ENCODE measurements at places on chromosomes 11 and 22. TPM values are rescaled to one million over a fixed set of nuclear protein-coding genes. Genes with fewer than 3 reads are reported as not detected.

Gene FAM227A
- polyA plus RNA-seq: not detected

Gene C11orf97
- not detected for polyA plus RNA-seq

Gene MMP13
- not detected for polyA plus RNA-seq

Gene MAJIN
- polyA plus RNA-seq: not detected

Gene SPINDOC
- 1.2 TPM for polyA plus RNA-seq

Gene GLYATL1
- polyA plus RNA-seq: not detected

Gene CD3G
- polyA plus RNA-seq: 40.7 TPM

Gene CHRNA10
- 0.26 TPM for polyA plus RNA-seq

Gene NRIP3
- polyA plus RNA-seq: 0.19 TPM

Gene TSKU
- not detected for polyA plus RNA-seq

DNA sequence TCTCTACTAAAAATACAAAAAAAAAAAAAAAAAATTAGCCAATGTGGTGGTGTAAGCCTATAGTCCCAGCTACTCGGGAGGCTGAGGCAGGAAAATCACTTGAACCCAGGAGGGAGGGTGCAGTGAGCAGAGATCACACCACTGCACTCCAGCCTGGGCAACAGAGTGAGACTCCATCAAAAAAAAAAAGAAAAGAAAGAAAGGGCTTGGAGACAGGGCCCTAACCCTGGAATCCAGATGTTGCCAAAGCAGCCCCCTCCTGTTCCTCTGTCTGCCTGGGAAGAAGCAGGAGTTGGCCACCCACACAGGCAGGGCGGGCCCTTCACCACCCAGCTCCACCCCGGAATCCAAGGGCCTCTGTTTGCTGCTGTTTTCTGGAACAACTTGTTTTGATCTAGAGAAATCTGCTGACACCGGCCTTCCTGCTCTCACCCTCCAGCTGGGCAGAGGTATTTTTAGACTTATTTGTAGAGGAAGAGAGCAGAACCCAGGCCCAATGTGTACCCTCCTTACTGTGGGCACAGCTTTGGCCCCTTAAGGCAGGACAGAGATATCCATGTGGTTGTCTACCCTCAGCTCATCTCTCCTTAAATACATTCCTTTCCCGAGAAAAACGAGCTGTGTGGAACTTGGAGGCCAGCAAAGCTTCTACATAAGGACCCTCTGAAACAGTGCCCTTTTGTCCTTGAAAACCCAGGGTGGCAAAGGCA is 2.7 kb upstream of the NEAT1 start:
- peak; percentile 48 for DNase-seq

DNA sequence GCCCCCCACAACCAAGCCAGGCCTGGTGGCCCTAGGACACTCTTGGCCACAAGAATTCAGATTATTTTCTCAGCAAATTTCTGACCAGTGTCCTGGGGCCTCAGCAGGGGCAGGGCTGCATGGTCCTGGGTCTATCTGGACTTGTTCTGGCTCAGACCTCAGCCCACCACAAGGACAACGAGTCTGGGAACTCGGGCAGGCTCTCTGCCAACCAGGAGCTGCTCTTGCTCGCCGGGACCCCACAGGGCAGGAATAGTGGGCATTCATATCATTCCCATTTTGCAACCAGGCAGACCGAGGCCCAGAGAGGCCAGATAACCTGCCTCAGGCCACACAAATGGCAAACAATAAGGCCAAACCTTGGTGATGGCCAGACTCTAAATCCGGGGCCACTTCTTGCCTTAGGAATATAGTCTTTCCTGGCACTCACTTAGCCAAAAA is 75.4 kb upstream of the WNT7B start:
- DNase-seq: no peak

GRCh38 chr22:48885919-48886305 is 941.8 kb downstream of the BRD1 start:
- DNase-seq: no peak

DNA sequence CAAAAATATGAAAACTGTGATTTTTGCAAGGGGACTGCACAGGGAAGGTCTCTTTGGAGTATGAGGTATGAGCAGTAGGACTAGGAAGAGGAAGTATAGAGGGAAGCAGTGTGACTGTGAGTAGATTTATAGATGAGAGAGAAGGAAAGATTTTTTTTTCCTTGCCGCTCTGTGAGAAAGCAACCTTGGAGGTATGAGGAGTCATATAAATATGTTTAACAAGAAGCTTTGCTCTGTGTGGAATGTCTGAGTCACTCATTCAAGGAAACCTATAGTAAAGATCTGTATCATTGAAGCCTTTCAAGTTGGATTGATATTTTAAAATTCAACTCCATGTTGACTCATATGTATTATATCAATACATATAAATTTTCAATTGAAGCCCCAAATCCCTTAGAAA is 26.2 kb downstream of the DNHD1 start:
- DNase-seq: no peak

DNA sequence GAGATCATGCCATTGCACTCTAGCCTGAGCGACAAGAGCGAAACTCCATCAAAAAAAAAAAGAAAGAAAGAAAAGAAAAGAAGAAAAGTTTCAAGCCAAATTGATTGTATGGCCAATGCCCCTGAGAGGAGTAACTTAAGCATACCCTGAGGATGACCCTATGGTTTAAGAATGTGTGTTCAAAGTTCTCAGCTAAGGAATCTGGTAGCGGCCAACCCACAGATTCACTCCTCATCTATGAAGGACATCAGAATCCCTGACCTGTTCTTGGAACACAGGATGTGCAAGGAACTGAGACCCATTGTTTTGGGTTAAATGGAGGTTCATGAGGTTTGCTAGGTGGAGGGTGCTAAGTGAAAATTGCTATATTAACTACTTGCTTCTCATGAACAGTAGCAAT is 18.1 kb downstream of the IZUMO1R start:
- DNase-seq: no peak

DNA sequence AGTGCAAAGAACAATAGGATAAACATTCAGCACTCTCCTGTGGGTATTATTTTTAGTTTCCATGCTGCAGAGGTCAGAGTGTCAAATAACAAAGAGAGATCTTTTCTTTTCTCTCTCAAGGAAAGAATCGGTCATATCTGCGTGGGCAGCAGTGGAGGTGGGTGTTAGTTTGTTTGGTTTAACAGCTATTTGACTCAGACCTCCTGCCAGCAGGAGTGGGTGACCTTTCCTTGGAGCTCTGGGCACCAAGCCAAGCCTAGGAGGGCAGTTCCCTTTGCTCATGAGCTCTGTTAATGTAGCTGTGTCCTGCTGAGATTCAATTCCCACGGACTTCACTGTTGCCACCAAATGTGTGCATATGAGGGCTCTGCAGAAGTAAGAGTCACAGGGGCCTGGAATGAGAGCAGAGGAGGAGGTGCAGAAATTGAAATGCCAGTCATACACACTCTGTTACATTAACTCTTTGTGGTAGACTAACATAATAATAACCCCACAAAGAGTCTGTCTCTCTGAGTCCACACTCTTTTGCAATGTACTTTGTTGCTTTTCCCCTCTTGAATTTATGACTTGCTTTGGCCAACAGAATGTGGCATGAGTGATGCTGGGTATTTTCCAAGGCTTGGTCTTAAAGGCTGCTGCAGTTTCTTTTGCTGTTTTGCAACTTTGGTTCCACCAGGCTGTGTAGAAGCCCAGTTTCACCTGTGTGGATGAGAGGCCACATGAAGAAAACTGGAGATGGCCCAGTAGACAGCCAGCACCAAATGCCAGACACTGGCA is 76.0 kb upstream of the GRK3 start:
- DNase-seq: no peak

DNA sequence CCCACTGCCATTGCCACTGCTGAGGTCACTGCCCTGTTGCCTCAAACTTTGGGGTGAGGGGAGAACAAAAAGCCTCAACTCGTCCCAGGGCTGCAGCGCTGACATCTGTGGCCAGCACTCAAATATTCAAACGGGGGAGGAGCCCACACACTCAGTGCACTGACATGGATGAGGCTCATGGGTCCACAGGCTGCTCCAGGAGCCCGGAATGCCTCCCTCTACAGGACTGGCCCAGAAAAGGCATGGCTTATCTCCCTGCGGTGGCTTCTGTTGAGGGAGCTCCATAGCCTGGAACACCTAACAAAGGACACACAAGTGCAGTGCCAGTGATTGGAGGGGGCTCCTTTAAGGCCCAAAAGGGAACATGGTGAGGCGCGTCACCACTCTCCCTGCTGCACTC is 341.1 kb upstream of the LUZP2 start:
- DNase-seq: no peak

DNA sequence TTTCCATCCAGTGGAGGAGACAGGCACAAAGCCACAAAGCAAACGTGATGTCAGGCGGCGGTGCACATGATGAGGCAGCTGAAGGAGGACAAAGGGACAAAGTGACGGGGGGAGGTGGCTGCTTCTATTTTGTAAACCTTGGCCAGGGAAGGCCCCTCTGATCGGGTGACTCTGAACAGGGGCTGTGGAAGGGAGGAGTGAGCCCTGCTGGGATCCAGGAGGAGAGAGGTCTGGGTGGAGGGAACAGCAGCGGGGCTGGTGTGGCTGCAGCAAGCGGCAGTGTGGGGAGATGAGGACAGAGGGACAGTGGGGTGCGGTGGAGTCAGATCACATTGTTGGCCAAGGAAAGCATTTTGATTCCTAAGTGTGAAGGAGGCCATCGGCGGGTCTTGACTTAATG is 36.7 kb downstream of the SHISAL1 start:
- no peak for DNase-seq

DNA sequence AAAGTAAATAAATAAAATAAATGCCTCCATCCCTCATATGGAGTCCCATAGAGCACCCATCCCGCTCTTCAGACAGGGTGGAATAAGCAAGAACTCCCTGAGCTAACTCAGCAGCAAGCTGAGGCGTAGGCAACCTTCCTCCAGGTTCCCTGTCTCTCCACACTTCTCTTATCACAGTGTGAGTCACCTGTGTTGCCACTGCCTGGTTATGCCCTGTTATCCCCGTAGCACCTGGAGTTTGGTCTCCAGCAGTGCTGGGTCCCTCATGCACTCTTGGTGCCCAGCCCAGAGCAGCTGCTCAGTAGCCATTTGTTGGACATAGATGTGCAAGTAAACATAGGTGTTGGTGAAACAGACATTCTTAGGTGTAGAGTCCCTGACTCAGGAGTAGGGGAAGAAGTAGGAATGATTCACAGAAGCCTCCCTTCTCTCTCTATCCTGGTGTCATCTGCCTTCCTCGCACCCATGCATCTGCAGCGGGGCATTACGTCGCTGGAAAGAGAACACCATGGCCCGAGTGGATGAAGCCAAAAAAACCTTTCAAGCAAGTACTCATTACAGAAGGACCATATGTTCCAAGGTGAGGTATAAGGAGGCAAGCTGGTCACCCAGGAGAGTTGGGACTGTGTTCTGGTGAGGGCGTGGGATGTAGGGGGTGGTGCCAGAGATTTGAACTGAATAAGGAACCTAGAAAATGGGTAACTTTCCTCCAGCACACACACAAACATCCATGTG is 56.0 kb downstream of the PISD start:
- no peak for DNase-seq

- DNase-seq: no peak
Observed at GRCh38 chr22:49247194-49247924, 580.3 kb downstream of the BRD1 start.

DNA sequence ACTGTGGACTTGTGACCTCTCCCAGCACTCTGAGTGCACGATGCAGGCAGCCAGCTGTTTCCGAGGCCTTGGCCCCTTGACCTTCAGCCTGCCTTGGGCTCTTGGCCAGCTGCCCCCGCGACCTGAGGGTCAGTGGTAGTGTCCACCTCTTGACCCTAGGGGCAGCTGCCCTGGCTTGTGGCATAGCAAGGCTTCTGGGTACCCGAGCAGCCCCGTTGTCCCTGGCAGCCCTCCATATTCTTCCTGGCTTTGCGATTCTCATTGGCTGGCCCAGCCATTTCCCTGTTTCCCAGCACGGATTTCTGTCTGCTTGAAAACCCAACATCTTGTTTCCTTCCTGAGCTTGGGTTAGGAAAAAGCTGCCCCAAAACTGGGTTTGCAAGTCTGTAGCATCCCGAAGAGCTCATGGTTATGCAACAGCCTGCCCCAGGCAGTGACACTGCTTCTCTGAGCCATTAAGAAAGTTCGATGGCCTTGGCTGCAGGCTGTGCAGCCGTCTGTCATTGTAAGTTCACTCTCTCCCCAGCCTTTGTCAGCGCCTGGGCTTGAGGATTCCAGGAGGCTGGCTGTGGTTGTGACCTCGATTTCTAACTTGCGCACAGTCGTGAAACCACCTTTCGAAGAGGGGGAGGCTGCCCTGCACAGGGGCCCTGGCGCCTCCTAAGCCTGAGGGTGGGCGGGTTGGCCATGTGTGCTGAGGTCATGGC is 48.8 kb downstream of the FBLN1 start:
- no peak for DNase-seq

DNA sequence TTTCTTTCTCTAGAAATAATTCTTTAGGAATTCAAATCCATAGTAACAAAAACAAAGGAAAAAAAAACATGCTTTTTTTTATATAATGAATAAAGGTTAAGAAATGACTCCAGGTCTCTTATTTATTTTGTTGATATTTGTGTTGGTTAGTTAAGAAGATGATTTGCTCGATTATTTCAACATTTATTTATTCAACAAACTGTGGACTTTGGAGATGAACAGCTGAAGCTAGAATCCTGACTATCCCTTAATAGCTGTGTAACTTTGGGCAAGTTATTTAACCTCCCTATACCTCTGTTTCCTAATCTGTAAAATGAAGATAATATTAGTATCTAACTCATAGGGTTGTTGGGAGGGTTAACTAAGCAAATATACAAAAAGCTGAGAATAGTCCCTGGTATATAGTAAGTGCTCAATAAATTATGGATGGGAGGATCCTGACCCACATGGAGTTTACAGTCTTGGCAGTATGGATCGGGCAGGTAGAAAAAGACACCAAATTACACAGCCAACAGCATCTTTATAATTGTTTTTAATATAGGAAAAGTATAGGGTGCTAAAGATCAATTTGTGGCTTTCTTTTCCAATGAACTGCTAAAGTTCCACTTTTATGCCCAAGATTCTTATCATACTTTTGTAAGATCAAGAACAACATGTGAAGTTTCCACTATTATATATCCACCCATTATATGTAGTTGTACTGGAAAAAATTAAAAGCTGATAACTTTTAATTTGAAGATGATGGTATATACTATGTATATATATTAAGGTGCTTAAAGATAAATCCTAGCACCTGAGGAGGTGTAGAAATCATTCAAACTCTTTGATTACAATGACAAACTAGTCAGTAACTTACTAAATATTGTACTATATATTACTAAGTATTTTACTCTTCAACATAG is 1.3 kb upstream of the CAT start:
- DNase-seq: no peak

DNA sequence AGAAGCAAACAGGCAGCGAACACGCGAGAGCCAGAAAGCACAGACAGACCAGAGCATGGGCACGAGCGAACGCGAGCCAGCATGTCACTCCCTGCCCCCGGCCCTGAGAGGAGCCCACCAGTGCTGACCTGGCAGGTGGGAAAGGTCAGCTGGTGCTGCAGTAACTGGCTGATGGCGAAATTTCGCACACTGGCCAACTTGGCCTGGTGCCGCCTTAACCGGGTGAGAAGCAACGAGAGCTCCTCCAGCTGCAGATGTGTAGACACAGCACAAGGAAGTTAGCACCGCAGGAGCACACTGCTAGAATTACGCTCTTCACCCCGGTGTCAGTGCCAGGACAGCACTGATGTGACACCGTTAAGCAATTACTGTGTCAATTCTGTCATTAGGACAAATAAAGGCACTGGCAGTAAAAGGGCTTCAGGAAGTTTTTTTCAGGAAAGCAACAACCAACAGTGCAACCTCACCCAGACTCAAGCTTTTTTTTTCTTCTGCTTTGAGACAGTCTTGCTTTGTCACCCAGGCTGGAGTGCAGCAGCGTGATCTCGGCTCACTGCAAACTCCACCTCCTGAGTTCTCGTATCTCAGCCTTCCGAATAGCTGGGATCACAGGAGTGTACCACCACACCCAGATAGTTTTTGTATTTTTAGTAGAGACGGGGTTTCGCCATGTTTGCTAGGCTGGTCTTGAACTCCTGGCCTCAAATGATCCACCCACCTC is 76.8 kb downstream of the C11orf58 start:
- DNase-seq: no peak

All from immature natural killer cell (primary cell).